ENCODE measurements at places on chromosomes 2 and 18. TPM values are rescaled to one million over a fixed set of nuclear protein-coding genes. Genes with fewer than 3 reads are reported as not detected.
A peak's percentile ranks its signal among the peaks of the same experiment; 100 is the strongest.

Gene PAPOLG
- 15.1 TPM for total RNA-seq

GRCh38 chr2:128791120-128791984, 472.7 kb upstream of the HS6ST1 start:
- H3K4me3 ChIP-seq = no peak overlapping the region
- DNase-seq = peak; percentile 74
- no peaks in the 10 kb centered on the region for H3K36me3 ChIP-seq

Gene NYAP2
- total RNA-seq = not detected

Gene GRB14
- 0.83 TPM for total RNA-seq

DNA sequence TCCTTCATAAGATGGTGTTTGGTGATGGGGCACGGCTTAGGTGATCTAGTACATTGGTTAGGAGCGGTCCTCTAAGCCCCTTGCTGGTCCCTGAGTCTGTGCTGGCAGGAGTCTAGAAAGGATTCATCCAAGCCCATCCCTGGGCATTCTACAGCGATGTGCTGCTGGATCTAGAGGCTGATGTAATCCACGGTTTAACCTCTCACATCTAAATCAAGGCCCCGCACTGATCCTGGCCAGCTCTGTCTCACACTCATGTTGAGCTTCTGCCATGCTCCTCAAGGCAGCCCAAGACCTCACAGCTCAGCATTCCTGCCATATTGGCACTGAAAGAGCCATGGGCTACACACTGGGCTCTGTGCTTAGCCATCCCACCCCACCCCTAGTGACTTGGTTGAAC, 664.8 kb downstream of the STK39 start:
- no peak overlapping the region for H3K27ac ChIP-seq
- H3K27me3 ChIP-seq = peaks cover 5% of the 10 kb centered on the region
- no peak overlapping the region for H3K4me3 ChIP-seq
- H3K36me3 ChIP-seq = no peaks in the 10 kb centered on the region
- no peaks in the 10 kb centered on the region for H3K4me1 ChIP-seq

Gene CNDP2
- 75.2 TPM for total RNA-seq

DNA sequence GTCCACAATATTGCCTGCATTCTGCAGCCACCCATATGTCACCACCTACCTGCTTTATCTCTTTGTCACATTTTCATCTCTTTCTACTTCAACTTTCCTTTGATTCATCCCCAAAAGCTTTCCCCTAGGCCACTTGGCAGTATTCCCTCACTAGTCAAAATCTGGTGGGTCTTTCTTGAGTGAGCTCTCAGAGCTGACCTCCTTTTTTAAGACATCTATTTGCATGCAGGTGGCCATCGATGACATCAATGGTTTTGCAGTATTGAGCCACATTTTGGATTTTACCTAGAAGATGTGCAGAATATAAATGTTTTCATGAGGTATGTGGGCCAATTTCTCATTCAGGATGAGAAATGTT, 133.4 kb upstream of the REG3A start:
- no peak for DNase-seq
- no peaks in the 10 kb centered on the region for H3K4me1 ChIP-seq
- H3K36me3 ChIP-seq = no peaks in the 10 kb centered on the region
- H3K4me3 ChIP-seq = no peak overlapping the region
- H3K27ac ChIP-seq = no peak overlapping the region

DNA sequence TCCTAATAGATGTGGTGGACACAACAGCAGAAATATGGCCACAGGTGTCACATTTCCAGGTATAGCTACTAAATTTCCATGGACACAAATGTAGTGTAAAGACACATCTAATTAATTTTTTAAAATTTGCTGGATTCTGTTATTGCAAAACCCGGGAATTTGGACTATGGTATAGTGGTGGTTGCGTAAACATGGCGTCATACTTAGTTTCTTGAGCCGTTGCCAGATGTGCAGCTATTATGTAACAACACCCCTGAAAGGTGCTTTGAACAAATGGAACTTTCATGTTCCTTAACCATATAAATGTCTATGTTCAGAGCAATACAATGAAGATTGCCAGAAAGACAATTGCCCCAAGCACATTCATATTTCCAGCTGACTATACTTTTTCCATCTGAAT, 85.9 kb downstream of the HRH4 start:
- H3K27ac ChIP-seq = no peak overlapping the region
- H3K36me3 ChIP-seq = no peaks in the 10 kb centered on the region
- peaks cover 14% of the 10 kb centered on the region for H3K27me3 ChIP-seq

DNA sequence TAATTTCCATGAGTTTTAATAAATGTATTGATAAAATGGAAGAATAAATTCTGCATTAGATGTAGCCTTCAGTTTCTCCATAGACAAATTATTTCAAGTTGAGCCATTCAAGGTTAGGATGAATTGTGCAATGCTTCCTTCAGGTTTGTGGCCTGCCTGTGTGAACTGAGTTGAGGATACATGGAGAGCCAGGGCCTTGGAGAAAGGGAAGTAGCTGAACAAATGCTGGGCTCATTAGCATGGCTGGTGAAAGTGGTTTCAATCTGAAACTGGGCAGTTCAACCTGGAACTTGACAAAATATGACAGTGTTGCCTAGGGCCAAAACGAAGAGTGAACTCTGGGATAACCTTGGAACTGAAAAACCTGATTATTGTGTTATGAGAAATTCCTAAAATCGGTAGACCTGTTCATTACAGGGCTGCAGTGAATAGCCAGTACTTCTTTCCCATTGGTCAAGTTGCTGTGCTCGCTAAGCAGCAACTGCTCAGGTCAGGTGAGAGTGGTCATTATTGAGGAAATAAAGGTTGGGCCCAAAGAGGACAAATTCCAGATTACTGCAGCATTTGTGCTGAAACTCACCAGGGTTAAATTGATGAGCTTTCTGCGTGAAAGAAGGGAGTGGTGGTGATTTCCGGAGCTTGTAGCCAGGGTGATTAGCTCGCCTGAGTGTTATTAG, 12.7 kb downstream of the INPP1 start:
- H3K36me3 ChIP-seq = no peaks in the 10 kb centered on the region
- peaks cover 35% of the 10 kb centered on the region for H3K4me1 ChIP-seq
- no peak overlapping the region for H3K27ac ChIP-seq
- no peak overlapping the region for H3K4me3 ChIP-seq
- DNase-seq = no peak

DNA sequence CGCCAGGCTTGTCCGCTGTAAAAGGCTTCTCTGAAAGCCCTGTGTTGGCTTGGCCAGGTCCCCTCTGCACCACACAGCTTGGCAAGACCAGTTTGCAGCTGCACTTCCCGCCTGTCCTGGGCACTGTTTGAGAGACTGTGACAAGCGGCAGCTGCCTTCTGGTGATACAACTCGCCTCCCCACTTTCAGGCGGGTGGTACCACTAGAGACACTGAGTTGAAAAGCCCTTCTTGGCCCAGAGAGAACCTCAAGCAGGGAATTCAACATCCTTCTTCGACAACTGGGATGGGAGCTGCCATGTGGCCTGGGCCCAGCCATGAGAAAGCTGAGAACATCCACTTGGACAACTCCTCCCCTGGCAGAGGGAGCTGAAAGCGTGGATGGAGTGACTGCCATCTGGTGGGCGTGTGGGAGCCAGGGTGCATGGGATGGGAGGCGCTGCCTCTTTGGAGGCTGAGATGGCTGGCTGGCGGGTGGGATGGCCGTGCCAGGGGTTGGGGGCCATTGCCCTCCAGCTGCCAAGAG, 125.5 kb upstream of the REV1 start:
- no peak overlapping the region for H3K27ac ChIP-seq
- H3K4me1 ChIP-seq = peaks cover 6% of the 10 kb centered on the region
- H3K4me3 ChIP-seq = no peak overlapping the region
- no peak for DNase-seq
- peaks cover 13% of the 10 kb centered on the region for H3K36me3 ChIP-seq
